ENCODE measurements at places on chromosomes 11 and 22.

- DNase-seq = no peak
Observed at GRCh38 chr11:46015941-46016340, 93.5 kb downstream of the LARGE2 start.

DNA sequence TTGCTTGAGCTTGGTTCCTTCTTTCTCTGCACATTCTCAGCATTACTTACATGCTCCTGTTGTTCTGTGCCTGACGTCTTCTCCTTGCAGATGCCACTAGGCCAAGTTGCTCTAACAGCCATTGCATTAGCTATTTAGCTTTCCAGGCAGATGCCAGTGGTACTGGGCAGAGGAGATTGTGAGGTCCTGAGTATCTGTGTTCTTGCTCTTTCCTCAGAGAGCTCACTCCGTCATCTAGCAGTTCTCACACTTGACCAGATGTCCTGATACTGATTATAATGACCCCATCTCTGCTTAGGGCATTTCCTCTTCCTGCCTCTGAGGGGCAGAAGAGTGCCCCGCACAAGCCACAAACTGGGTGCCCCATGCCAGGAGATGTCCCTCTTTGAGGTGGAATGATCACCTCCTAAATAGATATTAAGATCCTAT, 30.7 kb downstream of the ARHGAP1 start:
- DNase-seq = peak; percentile 88

DNA sequence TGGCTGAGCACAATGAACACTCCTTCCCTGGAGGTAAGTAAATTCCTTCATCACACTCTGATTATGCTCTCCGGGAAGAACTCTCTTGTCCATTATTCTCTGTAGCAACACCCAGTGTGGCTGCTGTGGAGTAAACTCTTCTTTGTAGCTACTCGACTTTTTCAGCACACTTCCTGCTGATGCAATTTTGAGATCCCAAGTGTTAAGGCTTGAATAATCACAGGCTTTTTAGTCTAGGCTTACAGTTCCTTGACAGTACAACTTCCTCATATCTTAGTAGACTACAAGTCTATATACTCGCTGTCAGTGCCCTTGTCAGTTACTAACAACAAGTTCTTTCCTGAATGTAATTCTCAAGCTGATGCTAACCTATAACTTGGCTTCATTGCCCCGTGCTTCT, 301.8 kb upstream of the API5 start:
- no peak for DNase-seq

DNA sequence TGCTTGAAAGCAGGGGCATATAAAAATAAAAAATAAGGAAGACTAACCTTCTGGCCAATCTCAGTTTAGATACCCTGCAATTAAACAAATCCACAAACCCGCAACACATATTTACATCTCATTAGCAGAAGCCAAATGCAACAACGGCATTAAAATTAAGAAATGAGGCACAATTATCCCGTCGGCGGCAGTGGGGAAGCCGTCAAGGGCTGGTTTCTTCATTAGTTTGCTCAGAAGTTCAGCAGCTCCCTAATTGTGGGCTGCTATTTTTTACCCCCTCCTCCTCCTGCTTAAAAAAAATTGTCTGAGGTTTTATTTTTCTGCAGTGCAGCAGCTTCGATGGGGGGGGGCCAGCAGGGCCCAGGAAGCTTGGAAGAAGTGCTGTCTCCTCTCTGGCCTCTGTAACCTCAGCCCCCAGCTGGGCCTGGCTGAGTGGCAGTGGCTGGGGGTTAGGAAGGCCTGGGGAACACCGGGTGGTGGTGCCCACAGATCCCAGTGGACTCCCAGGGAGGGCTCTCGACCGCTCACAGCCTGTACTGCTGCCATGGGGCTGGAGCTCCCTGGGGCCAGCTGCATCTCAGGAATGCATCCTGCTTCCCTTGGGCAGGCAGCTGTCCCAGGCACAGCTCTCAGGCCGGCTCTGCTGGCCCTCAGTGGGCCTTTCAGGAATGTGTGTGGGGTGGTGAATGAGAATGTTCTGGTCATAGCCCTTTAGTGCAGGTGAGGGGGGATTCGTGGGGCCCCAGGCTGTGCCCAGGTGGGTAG, 148.7 kb upstream of the B3GAT1 start:
- no peak for DNase-seq

DNA sequence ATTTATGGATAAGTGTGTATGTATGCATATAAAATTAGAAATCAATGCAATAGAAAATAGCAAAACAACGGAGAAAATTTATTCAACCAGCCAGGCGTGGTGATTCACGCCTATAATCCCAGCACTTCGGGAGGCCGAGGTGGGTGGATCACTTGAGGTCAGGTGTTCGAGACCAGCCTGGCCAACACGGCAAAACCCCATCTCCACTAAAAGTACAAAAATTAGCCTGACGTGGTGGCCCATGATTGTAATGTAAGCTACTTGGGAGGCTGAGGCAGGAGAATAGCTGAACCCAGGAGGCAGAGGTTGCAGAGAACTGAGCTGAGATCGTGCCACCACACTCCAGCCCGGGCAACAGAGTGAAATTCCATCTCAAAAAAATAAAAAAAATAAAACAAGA, 5.5 kb downstream of the KRTAP5-6 start:
- DNase-seq = no peak

Data from hematopoietic multipotent progenitor cell treated with erythropoietin and hydrocortisone succinate and interleukin-3 and kit ligand, for 8 days (in vitro differentiated cells).